ENCODE measurements at places on chromosomes 11 and 22.

DNA sequence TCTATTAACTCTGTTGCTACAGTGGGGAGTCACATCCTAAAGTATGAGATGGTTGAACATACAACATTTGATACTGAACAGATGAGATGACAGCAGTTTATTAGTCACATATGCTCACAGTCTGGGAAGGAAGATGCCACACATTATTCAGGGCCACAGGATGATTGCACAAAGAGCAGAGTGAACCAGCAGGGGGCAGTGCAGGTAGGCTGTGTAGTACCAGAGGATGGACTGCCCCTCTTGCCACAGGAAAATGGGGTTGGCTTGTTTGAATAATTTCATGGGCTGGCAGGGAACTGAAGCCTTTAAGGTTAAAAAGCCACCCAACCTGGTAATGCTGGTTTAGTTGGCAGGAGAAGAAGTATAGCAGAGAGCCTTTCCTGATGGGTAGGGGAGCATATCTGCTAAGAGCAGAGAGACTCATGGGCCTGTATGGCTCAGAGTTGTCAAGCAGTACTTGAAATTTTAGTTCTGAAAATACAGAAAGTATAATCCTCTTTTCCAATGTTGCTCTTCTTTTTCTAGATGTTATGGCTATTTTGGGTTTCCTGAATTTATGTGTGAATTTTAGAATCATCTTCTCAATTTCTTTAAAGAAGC is 180.4 kb upstream of the B3GAT1 start:
- DNase-seq, result peak; percentile 27

DNA sequence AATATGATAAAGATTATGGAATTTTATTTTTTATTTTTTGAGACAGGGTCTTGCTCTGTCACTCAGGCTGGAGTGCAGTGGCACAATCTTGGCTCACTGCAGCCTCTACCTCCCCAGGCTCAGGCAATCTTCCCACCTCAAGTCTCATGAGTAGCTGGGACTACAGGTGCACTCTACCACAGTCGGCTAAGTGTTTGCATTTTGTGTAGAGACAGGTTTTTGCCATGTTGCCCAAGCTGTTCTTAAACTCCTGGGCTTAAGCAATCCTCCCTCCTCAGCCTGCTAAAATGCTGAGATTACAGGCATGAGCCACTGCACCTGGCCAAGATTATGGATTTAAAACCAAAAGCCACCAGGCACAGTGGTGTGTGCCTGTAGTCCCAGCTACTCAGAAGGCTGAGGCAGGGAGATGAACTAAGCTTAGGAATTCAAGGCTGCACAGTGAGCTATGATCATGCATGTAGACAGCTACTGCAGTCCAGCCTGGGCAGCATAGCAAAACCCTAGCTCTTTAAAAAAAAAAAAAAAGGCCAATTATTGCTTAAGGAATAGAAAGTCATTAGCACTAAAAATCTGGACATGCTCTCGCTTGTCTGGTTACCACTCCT is 20.2 kb upstream of the CCND1 start:
- no peak for DNase-seq

- DNase-seq, result no peak
Measured at GRCh38 chr22:17792299-17792698, 18.0 kb upstream of the BID start.

- no peak for DNase-seq
Measured at GRCh38 chr22:40014667-40015248, 20.0 kb downstream of the FAM83F start.

GRCh38 chr22:44664149-44664548 is 37.9 kb upstream of the PRR5 start:
- no peak for DNase-seq

- DNase-seq, result no peak
Measured at GRCh38 chr22:39266398-39267030, 21.7 kb upstream of the PDGFB start.

DNA sequence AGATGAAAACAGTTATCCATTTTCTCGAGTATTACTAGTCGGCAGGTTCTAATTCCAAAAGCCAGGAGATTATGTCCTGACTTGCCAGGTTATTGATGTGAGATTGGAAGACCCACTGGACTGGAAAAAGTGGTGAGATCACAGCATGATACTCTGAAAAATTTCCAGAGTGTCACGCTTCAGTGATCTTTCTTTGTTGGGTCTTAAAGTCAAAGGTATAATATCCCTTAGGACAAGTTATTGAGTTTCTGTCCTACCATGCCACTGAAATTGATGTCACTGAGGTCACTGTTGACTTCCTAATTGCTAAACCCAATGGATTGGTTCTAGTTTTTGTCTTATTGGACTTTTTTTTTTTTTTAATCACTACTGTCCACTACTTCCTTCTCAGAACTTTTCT is 104.5 kb upstream of the GRAMD1B start:
- no peak for DNase-seq

GRCh38 chr11:39541945-39542351 is 1917.5 kb downstream of the LRRC4C start:
- DNase-seq, result no peak

- no peak for DNase-seq
Measured at GRCh38 chr11:124610295-124610694, 933 bp upstream of the PANX3 start.

DNA sequence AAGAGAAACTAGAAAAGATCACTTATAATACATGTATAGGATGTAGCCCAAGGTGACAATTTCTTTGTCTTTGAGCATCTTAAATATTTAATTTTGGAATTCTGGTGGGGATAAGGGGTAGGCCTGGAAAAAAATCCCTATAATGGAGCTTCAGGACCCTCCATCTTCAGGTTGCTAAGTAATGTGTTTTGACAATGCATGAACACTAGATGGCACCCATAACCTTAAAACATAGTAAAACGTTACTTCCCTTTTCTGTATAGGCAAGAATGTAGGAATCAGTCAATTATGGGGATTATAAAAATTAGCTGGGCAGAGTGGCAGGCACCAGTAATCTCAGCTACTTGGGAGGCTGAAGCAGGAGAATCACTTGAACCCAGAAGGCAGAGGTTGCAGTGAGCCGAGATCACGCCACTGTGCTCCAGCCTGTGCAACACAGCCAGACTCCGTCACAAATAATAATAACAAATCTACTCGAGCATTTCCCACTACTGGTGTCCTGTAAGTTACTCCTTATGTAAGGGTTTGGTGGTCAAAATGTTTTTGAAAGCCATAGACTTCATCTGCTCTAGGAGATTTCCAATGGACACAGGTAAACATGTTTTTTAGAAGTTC is 541.9 kb upstream of the CCDC90B start:
- peak; percentile 26 for DNase-seq

- peak; percentile 76 for DNase-seq
Measured at GRCh38 chr11:117600234-117600783, 196.7 kb downstream of the DSCAML1 start.

GRCh38 chr22:38611559-38611958 is 41.6 kb upstream of the DMC1 start:
- no peak for DNase-seq

- no peak for DNase-seq
Measured at GRCh38 chr11:77395460-77396173, 78.3 kb downstream of the PAK1 start.

- no peak for DNase-seq
Measured at GRCh38 chr22:31646186-31647019, 15.6 kb downstream of the PISD start.

DNA sequence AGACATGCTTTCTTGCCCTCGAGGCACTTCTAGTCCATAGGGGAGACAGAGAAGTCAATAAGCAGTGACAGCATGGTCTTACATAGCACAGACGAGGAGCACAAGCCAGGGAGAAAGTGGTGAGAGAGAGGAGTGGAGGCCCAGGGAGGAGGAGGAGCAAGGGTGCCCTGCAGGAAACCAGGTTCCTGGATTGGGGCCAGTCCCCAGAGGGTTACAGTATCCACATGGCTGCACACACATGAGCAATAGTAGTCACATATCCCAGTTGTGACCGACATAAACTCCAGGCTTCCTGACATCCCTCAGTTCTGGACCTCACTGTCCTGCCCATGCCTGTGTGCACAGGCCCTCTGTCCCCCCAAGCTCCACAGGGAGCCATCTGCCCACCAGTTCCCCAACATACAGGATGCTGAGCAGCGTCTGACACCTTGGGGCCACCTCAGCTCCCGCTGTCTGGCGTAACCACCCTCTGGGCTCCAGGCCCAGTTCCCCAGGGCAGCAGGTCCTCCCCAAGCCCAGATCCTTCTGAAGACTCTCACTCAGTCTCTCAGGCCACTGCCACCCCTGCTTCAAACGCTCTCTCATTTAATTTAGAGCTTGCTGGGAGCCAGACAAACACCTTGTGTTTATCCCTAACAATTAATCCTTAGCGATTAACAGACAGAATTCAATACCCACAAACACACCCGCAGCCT is 53.7 kb downstream of the DSCAML1 start:
- DNase-seq, result no peak

DNA sequence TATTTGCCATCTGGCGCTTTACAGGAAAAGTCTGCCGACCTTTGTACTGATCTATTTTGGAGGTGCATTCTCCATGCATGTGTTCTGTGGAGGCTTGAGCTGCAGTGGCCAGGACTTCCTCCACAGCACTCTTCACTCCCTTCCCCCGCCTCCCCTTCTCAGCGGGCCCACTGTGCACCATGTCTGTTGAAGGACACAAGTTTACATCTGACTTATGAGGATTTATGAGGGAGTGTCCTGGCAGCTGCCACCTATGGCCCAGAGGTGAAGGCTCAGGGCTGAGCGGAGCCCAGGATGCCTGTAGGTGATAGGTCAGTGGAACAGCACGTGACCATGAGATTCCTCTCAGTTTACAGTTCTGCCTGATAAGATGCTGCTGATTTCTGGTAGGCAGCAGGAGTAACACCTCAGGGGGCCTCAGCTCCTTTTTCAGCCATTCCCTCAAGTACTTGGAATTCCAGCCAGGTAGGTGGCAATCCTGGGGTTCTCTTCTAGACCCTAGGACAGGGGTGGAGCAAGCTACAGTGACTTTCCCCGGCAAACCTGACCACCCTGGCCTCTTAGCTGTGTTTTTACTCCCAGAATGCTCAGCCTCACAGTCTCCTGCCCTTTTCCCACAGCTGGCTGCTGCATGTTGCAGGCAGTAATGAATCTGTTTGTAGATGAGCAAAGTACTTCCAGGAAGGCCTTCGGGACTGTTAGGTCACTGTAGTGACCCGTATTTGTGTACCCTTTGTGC is 59.9 kb downstream of the PPFIBP2 start:
- DNase-seq, result no peak

- DNase-seq, result no peak
Measured at GRCh38 chr11:64869571-64870175, 8.7 kb downstream of the EHD1 start.

DNA sequence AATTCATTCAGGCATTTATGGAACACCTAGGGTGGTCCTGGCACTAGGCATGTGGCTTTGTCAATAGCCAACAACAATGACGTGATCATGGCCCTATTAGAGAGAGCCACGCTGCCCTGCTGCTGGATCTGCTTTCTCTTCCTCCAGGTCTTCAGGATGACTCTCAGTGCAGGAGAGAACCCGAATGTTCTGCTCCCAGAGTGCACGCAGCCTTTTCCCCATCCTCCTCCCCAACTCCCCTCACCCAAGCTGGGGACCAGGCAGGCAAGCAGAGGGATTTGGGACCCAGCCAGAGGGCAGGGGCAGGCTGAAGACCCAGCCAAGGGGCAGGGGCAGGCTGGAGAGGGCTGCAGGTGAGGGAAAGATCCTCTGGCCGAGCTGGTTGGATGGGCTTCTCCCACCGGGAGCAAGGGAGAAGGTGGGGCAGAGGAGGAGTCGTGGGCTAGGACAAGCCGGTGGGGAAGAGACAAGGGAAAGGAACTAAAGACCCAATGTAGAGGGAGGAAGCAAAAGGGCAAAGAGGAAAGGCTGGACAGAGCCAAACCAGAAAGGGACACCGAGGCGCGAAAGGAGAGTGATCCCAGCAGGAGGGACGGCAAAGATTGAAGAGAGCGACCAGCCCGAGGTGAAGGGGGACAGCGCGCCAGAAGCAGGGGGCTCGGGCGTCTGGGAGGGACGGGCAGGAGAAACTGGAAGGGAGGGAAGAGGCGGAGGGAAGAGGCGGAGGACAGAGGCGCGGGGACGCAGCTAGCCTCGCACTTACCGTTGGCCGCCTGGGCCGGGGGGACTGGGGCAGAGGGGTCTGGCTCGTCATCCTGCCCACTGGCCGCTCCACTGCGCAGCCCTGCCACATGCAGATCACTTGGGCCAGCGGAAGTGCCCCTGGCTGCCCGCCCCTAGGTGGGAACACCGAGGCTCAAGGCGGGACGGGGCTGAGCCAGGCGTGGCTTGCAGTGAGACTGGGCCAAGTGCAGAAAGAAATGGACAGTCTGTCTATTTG is at the start of gene KCTD14:
KCTD14 (minus strand) TSS at position 880 of the 1,000 bp plus-strand sequence; CDS start at position 853, 27 bp downstream.
- DNase-seq, result no peak

DNA sequence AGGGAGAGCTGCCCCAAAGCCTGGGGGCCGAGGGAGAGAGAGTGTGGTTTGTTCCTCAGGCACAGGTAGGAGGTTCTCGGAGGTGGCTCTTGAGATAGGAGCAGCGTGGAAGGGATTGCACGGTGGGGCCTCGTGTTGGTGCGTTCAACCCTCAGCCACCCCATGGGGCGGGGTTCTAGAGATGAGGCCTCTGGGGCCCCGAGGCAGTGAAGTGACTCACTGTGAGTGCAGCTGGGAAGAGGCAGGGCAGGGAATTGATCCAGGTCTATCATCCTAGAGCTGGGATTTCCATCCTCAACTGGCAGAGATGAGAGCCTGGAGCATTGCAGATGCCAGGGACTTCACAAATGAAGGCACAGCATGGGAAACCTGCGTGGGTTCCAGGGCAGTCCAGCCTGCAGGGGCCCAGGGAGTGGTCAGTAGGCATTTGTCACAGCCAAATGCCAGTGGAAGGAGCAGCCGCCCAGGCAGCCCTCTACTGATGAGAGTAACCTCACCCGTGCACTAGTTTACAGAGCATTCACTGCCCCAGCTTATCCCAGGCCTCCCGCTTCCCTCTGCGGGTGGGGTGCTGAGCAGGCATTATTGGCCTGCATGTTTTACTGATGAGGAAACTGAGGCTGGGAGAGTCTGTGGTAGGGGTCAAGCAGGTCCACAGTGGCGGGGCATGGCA is 5.1 kb upstream of the SMARCB1 start:
- DNase-seq, result no peak

GRCh38 chr11:75004215-75004614 is 15.5 kb downstream of the NEU3 start:
- DNase-seq, result no peak

Measured in NCI-H524 treated with DMSO at 0.1 percent for 48 hours (cell line).